ENCODE measurements at places on chromosomes 4 and X.

DNA sequence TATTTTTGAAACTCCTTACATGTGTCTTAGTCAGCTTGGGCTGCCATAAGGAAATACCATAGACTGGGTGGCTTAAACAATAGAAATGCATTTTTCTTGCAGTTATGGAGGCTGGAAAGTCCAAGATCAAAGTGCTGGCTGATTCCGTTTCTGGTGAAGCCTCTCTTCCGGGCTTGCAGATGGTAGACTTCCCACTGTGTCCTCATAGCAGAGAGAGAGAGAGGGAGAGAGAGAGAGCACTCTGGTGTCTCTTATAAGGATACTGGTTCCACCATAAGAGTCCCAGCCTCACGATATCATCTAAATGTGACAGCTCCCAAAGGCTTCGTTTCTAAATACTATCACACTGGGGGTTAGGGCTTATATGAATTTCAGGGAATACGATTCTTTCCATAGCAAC is 39.7 kb downstream of the ENPEP start:
- DNase-seq = no peak

GRCh38 chr4:22745234-22745633 is 52.5 kb downstream of the GBA3 start:
- no peak for DNase-seq

- no peak for DNase-seq
These were observed 409 bp downstream of the UGDH start for GRCh38 chr4:39526765-39527295.

- no peak for DNase-seq
These were observed 16.6 kb downstream of the MAGEA9B start for GRCh38 chrX:149570668-149571067.

DNA sequence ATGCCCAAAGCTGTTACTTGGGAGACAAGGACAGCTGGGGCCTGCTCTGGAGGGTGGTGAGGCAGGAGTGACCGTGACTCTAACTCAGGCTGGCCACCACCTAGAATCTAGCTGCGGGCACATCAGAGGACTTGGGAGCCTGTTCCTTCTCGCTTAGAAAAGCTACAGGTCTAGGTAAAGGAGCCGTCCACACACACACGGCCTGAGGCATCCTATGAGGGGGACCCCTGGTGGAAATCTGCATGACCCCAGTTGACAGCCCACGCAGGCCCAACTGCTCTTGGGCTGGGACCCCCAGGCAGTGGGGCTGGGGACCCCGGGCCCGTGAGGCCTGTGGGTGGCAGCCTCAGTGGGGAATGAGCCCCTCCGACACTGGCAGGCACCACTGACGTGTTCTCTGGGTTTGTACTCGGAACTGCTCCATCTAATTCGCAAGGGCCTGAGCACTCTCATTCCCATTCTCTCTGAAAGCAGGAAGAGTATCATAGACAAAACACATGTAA is 75.6 kb downstream of the ACOX3 start:
- DNase-seq = no peak

DNA sequence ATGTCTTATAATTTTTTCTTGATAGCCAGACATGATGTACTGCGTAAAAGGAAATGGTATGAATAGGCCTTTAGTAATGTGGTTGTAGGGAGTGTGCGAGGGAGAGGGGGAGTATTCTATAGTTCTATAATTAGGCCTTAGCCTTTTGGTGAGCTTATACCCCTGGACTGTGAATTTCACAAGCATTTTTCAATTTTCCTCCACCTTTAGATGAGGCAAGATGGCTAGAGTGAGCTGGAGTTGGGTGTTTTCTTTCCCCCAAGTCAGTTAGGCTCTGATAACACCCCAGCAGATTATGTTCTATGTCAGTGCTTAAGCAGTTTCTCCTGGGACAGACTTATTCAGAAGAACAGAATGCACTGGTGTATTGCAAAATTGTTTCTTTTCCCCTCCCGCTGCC is 210.2 kb upstream of the NPY2R start:
- no peak for DNase-seq

DNA sequence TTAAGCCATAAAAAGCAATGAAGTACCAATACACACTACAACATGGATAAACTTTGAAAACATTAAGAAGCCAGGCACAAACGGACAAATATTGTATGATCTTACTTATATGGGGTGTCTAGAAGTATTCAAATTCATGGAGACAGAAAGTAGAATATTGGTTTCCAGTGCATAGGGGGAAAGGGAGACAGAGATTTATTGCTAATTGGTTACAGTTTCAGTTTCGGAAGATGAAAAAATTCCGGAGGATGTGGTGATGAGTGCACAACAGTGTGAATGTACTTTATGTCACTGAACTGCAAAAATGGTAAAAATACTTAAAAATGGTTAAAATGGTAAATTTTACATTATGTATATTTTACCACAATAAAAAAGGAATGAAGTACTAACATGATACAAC is 5.1 kb upstream of the PRDX4 start:
- DNase-seq = no peak

DNA sequence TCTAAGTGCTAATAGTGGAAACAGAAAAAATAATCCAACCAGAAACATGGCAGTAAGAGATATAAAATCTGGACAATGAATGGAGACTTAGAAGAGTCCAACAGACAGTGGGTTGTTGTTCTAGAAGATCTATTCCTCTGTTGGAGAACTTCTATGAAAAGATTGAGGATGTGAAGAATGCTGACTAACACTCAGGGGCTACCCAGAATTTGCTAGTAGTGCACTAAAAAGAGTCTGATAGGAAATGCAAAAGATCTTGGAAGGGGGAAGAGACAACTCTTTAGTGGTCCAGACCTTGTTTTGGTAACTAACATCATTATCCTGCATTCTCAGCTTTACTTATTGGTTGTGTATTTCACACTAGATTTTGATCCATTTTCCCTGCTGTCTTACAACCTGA is 77.9 kb downstream of the SMARCA1 start:
- no peak for DNase-seq

GRCh38 chr4:96099031-96099430 is 259.1 kb downstream of the PDHA2 start:
- DNase-seq = no peak

- DNase-seq = no peak
These were observed 212.7 kb downstream of the KCTD8 start for GRCh38 chr4:44235897-44236296.

- no peak for DNase-seq
These were observed 85.2 kb upstream of the LNX1 start for GRCh38 chr4:53676402-53676871.

DNA sequence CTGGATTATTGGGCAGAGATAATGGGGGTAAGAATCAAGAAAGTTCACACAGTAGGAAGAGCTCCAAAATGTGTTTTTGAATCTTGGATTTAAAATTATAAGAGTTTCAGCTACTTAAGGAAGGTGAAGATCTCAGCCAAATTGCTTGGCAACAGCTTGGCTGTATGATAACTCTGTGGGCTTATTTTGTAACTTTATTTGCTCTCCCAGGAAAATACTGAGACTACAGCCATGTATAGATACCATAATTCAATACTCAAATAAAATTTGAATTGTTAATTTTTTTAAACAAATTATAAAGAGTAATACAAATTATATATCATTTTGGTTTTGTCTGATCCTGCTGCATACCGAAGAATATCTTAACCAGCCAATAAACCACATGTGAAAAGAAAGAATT is 129.5 kb upstream of the INPP4B start:
- no peak for DNase-seq

DNA sequence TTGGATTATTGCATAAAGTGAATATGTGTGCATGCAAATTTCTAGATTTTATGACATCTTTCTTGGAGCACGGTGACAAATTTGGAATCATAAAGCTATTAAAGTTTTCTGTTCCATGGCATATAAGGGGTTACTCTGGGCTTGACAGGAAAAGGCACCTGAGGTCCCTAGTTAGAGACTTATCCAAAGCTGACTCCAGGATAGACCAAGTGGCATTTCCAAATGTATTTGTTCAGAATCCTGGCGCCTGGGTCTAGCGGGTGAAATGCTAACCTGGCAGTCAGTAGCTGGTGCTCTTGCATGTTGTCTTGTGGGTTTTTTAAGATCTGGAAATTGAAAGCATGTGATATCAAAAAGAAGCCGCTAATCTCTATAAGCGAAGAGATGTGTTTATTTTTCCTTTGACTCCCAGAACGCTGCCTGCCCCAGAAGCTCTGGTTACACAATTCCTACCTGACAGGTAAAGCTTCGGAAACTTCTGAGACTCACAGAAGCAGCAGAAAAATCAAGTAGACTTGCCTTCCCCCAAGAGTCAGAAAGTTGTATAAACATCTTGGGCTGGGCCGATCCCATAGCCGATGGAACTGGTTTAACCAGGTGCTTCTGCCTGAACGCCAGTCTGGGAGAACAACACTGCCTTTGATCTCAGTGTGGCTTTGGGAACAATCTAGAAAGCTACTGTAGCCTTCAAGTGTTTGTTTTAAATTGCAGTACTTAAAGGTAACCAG is 12.9 kb upstream of the ZCCHC4 start:
- peak; percentile 65 for DNase-seq

DNA sequence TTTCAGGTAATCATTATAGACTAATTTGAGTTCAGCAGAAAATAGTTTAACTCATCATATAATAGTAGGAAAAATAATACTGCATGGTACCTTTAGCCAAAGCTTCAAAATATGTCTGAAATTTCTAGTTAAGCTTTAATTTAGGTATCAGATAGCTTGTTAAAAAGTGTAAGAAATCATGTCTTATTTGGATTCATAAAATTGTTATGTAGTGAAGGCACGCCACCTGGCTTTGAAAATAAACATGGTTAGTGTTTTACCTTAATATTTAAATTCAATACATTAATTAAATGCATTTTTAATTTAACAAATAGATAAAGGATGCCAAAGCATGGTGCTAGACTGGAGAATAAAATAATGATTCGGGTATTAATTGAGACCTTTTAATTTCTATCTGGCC is 211.4 kb downstream of the FSTL5 start:
- DNase-seq = no peak

DNA sequence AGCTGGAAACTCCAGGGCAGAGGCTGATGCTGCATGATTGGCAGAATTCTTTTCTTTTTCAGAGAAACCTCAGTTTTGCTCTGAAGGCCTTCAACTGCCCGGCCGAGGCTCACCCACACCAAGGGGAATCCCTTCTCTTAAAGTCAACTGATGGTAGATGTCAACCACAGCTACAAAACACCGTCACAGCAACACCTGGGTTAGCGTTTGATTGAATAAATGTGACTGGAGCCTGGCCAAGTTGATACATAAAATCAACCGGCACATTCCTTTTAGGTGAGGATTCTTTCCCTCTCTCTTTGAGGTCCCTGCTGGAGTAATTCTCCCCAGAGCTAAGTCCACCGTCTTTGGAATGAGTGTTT is 15.2 kb upstream of the KIAA0232 start:
- no peak for DNase-seq

DNA sequence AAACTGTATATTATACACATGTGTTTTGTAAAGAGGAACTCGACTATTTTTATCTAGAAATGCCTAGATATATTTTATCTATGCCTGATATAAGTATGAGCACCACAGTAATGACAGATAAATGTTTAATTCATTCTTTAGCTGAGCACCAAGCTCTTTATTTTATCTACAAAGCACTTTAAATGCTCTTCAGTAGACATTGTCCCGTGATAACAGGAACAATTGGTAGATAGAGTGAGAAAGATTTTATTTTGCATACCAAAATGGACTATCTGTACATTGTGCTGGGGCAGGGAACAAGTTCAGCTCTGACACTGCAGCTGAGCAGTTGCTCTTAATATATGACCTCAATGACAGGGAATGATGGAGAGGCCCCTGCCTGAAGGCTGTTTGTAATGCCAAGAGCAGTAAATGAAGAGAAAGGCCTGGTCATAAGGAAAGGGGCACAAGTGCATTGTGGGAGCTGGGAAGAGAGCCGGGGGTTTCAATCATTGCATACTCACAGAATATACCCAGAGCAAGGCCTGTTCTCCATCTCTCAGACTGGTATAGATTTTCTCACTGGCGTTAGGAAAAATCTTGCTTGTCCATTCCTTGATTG is 57.3 kb downstream of the SEPTIN11 start:
- DNase-seq = no peak

- no peak for DNase-seq
These were observed 200.2 kb downstream of the CLCN4 start for GRCh38 chrX:10356979-10357378.

DNA sequence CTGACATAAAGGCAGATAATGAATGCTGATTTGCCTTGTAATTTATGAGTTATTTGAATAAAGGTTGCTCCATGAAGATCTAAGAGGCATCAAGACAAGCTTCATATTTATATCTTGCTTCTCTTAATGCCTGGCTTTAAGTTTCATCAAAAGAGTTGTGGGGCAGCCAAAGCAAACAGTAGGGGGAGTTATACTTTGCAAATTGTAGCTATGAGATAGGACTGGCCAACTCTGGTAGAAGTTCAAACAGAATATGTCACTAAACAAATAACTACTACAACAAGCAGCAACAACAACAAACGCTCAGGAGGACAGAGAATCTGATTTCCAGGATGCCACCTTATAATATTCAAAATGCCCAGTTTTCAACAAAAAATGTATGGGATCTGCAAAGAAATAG is 69.1 kb upstream of the PLAC1 start:
- DNase-seq = no peak

- DNase-seq = no peak
These were observed 263.8 kb upstream of the PABPC4L start for GRCh38 chr4:134465417-134465816.

DNA sequence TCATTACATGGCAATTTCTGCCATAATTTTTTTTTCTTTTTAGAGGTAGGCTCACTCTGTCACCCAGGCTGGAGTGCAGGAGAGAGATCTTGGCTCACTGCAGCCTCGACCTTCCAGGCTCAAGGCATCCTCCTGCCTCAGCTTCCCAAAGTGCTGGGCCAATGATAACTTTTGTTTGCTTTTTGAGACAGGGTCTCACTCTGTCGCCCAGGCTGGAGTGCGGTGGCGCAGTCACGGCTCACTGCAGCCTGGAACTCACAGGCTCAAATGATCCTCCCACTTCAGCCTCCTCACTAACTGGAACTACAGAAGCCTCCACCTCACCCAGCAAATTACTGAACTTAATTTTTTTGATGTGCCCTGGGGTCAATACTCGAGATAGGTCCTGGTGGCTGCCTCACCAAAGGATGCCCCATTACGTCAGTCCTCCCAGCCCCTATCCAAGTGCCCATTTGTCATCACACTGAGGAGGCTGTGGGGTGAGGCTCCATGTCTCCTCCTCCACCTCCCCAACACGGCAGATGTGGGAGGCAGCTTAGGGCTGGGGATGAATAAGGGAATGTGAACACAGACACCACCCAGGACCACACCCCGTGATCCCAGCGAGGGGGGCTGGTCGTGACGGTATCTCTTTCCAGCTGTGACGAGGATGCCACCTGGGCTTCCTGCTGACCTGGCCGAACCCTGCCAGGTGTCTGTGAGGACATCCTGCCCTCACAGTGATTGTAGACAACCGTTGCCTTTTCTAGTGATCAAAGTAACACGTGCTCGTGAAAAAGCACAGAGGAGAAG is 12.4 kb upstream of the NKX1-1 start:
- no peak for DNase-seq

GRCh38 chr4:47315346-47315745 is 148.2 kb downstream of the COMMD8 start:
- DNase-seq = no peak
